ENCODE measurements at places on chromosomes 2 and 18.

DNA sequence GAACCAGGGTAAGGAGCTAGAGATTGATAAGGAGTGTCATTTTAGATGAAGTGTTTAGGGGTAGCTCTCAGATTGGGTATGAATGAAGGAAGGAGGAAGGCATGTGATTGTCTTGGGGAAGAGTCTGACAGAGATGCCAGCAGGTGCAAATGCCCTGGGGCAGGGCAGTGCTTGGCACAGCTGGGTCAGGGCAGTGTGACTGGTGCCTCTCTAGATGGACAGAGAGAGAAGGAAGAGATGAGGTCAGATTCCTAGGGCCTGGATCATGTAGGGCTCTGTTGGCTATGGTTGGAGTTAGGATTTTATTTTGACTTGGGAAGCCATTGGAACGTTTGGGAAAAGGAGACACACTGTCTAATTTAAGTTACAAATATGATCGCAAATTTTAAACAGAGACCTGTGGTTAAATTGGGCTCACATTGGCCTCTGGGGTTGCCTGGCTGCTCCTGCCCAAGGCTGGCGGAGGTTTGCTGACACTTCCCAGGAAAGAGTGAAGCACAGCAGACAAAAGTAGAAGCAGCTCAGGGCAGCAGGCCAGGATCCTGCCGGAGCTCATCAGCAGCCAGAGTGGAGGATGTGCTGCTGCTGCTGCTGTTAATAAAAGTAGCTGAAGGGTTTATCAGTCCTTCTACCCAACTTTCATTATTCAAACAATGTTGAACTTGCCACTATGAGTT, 32.7 kb upstream of the FHL2 start:
- DNase-seq, result no peak

GRCh38 chr2:218894151-218894879, 13.7 kb downstream of the WNT10A start:
- DNase-seq, result no peak

GRCh38 chr2:98489486-98489885, 44.8 kb downstream of the INPP4A start:
- DNase-seq, result no peak

DNA sequence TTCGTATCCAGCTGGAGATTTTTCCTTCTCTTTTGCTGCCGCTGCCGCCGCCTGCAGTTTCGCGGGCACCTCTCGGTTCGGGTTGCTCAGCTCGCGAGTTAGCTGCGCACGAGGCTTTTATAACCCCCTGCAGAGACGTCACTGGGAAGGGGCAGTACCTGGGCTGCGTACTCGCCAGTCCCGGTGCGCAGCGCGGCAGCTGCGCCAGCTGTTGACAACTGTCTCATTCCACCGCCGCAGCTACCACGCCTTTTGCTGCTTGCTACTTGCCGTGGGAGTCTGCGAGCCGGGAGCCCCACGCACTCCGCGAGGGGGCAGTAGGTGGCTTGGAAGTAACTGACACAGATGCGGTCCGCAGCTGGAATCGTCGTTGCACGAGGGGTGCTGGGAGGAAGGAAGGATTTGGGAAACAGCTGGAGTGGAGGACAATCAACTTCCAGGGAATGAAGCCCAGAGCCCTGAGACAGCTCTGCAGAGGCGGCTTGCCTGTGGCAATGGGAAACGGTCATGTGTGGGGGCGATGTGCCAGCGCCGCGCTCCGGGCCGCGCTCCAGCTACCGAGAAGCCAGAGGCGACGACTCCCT, at the start of gene TACR1:
TSS of gene TACR1 (minus strand) at position 93 of the 584 bp plus-strand sequence. CDS start 586 bp downstream, outside the sequence.
- DNase-seq, result no peak

DNA sequence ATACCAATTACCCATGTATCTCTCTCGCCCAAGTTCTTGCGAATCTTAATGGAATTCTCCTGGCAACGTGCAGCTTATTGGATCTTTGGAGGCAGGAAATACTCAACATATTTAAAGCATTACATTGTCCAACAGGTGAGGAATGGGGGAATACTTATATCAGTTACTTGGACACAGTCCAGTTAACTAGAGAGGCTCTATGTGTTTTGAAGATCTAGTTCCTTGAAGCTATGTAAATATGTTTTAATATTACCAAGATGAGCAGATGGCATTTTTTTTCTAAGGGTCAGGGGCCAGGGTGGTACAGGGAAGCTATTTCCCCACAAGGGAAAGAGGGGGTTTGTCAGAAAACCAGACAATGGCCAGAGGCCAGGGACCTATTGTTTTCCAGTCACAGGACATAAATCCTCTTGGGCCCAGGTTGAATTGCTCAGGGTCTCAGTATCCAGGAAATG, 26.8 kb upstream of the MC5R start:
- no peak for DNase-seq

GRCh38 chr2:65701191-65701590, 268.8 kb upstream of the SPRED2 start:
- DNase-seq, result no peak

GRCh38 chr2:27313882-27314645, 5.8 kb upstream of the UCN start:
- DNase-seq, result no peak

DNA sequence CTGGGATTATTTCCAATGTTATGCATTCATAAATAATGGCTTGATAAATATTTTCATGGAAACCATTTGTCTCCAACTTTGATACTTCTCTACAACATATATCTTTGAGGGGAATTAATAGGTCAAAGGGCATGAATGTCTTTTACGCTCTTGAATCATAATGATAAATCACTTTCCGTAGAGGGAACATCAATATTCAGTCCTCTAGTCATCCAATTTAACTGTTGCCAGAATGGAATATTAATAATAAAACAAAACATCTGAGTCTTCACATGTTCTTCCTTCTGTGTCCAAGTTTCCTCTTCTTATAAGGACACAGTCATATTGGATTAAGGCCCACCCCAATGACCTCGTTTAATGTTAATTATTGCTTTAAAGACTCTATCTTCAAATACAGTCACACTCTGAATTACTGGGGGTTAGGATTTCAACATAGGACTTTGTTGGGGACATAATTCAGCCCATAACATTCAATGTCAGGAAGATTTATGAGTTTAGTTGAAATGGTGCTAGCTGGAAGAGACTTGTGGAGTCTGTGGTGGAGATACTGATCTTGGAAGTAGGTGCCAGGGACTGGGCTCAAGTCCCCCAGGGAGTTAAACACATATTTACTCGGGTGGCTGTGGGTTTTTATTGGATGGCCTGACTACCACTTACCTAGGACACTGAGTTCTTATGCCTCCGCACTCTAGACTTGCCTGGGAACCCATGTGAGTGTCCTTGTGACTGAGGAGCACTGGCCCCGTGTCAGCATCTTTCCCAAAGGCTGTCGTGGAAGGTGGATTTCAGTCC, 85.0 kb upstream of the SEC11C start:
- no peak for DNase-seq

- no peak for DNase-seq
These were observed 987.2 kb upstream of the CELF4 start for GRCh38 chr18:38552732-38553321.

- no peak for DNase-seq
These were observed 207.7 kb downstream of the BCL2 start for GRCh38 chr18:63111671-63112402.

DNA sequence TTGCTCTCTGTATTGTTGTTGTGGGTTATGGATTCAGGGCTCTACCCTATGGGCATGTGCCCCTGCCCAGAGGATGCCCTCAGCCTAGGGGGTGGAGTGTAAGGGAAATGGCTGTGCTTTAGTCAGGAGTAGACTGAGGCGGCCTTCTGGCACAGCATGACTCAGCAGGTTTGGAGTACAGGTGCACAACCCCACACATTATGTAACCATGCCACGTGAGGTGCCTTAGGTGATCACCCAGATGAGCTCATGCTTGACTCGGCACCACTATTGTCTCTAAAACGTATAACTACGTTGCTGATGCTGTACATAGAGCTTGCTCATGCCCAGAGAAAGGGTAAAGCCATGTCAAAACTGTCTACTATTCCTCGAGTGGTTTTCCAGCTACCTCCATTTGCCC, 48.3 kb upstream of the ZC3H15 start:
- no peak for DNase-seq

- DNase-seq, result no peak
These were observed 106.7 kb downstream of the NEDD4L start for GRCh38 chr18:58150772-58151171.

DNA sequence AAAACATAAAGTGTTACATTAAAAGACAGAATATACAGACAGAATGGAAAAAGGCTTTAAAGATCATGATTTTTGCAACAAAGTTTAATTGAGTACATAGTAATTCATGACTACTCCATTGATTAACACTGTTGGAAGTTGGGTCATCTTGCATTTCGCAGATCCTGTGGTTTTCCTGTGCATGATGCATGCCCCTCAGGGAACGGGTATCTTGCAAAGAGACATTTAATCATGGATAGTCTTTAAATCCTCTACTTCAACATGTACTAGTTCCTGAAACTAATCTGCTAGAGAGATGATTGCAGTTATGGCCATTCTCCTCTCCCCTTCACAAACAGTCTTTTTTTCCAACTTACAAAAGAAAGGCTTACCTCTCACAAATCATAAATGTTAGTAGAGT, 155.6 kb upstream of the DSEL start:
- DNase-seq, result no peak

DNA sequence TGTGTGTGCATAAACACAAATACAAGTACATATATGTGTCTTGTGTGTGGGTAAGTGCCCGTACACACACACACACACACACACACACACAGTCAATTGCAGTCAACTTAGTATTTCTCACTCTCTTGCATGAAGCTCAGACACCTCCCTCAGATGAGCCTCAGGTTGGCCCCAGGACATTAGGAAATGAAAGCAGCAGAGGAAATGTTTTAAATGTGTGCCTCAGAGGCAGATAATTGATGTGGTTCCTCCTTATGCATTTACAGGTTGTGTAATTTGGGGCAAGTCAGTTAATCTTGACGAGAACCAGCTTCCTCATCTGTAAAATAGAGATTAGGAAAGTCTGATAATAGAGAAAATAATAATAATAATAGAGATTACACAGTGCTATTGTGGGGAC, 814.0 kb upstream of the ID2 start:
- no peak for DNase-seq

DNA sequence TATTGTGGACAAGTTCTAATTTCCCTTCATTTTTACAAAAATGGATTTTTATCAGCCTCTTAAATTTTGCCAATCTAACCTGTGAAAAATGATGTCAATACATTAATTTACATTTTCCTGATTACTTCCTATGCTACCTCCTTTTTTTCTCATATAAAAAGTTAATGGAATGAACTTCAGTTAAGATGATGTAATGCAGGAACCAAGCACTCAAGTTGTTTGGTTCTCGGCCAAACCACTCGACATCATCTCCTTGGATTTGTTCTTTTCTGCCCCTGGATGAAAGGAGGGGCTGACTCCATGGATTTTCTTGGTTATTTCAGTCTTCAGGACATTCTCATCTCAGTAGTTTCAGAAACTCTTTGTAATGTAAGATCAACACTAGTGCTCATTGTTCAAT, 253.1 kb upstream of the NXPH2 start:
- DNase-seq, result no peak

- no peak for DNase-seq
These were observed 9.0 kb upstream of the NBAS start for GRCh38 chr2:15570104-15570503.

DNA sequence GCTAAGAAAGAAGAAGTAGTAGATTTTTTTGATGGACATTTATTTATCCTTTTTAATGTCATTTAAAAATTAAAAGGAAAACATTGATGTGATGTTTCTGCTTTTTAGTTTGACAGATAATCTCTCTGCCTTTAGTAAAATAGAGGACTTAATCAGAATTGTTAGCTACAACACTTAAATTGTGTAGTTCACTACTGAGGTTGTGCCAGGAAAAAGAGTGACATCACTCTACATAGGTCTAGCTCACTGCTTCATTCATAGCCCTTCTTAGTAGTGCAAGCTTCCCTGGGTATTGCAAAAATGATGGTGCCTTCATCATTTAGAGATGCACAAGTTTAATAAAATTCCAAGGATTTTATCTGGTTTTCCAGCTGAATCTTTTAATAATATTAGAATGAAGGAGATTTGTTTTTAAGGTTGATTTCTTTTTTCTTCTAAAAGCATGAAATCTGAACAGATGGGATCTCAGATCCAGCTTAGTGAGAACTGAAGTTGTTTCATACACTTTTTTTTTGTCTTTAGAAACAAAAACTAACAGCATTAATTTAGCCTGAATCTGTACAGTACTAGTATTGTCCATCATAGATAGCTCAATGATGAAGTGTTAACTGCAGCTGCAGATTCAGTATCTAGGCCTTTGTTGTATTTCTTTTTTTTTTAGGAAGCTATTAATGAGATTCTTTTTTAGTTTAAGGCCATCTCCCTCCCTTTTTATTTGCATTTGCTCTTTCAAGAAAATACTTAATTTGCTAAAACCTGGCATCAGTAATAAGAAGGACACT, 20.6 kb upstream of the TMEFF2 start:
- DNase-seq, result no peak

GRCh38 chr2:171516793-171517192, 5.5 kb upstream of the CYBRD1 start:
- DNase-seq, result no peak

DNA sequence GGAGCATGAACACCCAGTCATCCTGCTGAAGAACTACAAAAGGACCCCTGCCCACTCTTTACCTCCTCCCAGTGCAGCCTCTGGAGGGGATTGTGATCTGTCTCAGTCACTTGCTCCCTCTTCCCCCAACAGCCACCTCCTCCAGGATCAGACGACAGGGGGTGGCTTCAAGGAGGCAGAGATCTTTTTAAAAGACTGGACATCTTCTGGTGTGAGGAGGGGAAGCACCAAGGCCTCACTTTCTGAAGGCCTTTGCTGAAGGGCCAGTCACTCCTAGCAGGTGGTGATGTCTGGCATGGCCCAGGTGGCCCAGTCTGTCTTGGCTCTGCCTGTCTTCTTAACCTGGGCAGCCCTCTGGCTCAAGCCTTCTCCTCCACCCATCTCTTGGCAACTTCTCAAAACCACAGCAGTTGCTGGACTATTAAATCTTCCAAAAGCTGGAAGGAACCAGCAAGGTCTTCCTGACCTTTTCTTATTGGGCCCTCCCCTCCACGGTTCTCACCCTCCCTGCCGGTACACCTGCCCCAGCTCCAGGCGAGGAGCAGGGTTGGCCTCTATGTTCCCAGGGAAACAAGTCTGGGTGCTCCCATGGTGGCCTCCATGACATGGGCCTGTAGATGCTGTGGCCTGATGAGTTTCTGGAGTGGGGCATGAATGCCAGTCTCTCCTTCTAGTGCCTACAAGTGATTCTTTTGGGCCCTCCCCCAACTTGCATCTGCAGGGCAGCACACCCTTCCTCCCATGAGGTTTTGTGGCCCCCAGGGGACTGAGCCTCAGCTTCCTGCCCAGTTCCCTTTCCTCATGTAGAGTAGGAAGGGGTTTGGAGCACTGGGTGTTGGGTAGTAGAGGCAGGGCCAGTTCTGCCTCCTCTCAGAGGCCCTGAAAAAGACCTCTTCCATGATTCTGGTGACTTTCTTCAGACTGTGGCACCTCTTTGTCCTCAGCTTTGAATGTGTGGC, 5.0 kb upstream of the ATP6V1B1 start:
- no peak for DNase-seq

GRCh38 chr2:211494085-211494484, 937.7 kb downstream of the CPS1 start:
- DNase-seq, result no peak

- no peak for DNase-seq
These were observed 37.0 kb downstream of the IMMT start for GRCh38 chr2:86158286-86158685.
